AG20443 (cell line): ENCODE measurements at places on chromosomes 4 and X.

DNA sequence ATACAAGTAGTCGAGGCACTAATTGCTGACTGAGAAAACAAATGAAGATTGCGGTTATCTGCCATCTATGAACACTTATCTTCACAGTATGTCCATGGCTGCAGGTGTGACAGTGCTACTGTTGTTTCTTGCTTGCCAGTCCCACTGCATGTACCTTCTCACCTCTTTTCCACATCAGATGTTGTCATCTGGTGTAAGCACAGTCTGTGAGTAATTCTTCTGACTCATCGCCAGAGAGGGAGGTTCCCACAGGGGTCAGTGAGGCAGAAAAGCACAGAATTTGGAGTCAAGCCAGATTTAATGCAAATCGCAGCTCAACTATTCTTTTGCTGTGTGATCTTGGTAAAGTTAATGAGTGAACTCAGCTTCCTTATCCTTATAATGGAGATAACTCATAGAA, 144.4 kb downstream of the GLRA2 start:
- peak; percentile 60 for DNase-seq

GRCh38 chr4:158190718-158191117, 17.9 kb upstream of the GASK1B start:
- DNase-seq = no peak

GRCh38 chr4:38759113-38759789, 23.5 kb downstream of the TLR10 start:
- peak; percentile 74 for DNase-seq

DNA sequence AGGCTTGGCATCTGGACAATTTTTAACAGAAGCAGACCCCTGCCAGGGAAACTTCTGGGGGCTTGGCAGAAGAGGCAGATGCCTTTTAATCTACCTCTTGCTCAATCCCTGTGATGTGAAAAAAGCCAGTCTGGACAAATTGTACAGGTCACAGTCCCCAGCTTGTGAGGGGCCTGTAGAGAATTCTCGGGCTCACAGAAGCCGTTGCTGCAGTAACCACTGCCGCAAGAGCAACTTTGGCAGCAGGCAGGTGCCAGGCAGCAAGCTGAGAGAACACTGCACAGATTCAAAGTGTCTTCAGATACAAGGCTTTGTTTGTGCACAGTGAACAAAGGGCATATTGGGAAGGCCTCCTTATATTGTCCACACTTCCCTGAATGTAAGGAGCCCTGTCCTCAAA, 11.7 kb downstream of the GPKOW start:
- DNase-seq = no peak

DNA sequence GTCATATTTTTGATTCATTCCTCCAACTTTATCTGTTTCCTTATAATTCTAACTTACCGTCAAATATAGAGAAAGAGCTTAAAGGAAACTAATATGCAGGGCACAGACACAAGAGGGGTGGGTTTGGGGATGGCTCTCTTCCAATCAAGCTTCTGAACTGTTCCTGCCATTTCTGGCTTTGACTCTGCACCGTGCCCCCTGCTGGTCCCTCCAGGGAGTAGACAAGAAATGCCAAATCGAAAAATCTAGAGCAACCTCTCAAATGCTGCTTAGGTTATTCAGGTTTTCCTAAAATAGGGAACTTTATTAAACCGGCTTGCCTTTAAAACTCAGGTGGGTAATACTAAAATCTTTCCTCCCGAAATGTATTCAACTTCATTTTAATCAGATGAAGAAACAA, 39.8 kb upstream of the VCX3A start:
- no peak for DNase-seq

- no peak for DNase-seq
Measured at GRCh38 chrX:12471061-12471460, 320.2 kb upstream of the PRPS2 start.

DNA sequence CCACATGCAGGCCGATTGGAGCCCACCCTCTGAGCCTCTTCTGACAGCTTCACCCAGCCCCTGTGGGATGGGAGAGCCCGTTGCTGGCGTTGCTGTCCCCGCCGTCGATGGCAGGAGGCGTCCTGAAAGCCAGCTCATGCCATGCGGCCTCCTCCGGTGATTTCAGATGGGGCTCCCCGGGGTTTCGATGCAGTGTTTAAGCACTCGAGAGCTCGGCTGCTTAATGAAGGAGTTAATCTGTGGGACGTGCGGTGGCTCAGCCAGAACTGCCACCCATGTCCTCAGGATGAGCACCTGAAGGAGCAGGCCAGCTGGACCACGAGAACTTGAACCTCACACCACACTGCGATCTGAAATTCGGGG, 95.6 kb downstream of the SORCS2 start:
- DNase-seq = no peak
